ENCODE measurements at places on chromosomes 16 and 17.

DNA sequence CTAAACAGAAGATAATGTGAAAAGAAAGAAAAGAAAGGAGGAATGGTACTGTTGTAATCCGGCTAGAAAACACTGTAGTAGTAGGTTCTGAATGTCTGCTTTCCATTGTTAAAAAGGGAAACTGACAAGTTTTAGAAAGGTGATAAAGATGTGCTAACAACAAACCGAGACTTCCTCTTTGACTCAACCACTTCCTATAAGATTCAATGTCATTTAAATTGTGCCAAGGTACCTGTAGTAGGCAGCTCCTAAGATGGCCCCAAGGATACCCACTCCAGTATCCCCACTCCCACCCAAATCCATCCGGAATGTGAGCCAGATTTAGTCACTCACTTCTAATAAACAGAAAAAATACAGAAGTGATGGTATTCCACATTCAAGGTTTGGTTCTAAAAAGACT is 31.2 kb downstream of the XYLT1 start:
- H3K27me3 ChIP-seq: no peaks in the 10 kb centered on the region
- no peaks in the 10 kb centered on the region for H3K36me3 ChIP-seq
- no peak overlapping the region for H3K27ac ChIP-seq

DNA sequence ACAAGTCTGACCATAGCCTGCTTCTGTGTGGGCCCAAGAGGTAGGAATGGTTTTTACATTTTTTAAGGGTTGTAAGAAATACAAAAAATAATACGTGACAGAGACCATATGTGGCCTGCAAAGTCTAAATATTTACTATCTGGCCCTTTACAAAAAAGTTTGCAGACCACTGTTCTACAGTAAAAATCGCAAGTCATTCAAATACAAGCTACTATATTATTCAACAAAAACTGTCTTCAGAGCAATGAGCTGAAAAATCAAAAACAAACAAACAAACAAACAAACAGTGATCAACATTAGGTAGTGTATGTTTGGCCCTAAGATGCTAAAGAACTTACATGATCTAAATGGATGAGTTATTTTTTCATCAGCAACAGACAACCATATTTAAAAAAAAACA is 32.5 kb downstream of the IKZF3 start:
- no peak for DNase-seq
- H3K36me3 ChIP-seq: no peaks in the 10 kb centered on the region
- no peaks in the 10 kb centered on the region for H3K4me1 ChIP-seq
- H3K27me3 ChIP-seq: 0 out of 2 replicates have a peak, but pooled peaks cover 5% of the 10 kb centered on the region
- no peak overlapping the region for H3K4me3 ChIP-seq

DNA sequence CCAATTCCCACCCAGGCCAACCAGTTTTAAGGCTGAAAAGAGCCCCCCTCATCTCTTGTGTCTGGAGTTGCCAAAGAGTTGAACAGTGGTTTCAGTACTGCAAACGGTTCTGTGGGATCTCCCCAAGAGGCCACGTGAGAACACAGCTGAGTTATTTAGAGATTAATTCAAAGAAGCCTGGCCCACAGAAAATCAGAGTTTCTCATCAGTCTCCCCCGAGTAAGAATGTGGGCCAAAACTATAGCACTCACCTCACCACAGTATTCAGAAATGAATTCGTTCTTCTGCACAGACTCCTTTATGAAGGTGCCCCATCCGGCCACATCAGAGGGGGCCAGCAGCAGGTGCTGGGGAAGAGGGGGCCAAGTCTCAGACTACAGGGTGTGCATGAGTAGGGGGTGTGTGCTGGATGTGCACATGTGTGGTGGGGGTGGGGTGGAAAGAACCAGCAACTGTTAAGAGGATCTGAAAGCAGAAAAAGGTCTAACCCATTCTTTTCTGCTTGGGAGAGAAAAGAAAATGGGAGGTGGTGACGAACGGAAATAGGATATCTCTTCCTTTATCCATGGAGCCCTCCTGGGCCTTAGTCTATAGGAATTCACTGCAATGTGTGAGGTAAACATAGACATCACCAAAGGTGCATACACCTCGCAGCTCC is 22.6 kb downstream of the CNTNAP1 start:
- DNase-seq: no peak
- H3K4me1 ChIP-seq: no peaks in the 10 kb centered on the region

GRCh38 chr16:10514369-10515055 is 65.9 kb downstream of the EMP2 start:
- H3K27ac ChIP-seq: no peak overlapping the region
- no peaks in the 10 kb centered on the region for H3K27me3 ChIP-seq
- H3K36me3 ChIP-seq: no peaks in the 10 kb centered on the region
- H3K4me1 ChIP-seq: no peaks in the 10 kb centered on the region
- no peak overlapping the region for H3K4me3 ChIP-seq
- DNase-seq: peak; percentile 67

DNA sequence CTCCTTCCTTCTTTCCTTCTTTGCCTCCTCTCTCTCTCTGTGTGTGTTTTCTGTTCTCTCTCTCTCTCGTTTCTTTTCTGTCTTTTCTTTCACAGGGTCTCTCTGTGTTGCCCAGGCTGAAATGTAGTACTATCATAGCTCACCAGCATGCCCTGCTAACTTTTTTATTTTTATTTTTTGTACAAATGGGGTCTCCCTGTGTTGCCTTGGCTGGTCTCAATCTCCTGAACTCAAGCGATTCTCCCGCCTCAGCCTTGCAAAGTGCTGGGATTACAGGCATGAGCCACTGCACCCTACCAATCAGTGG is 1.5 kb downstream of the SLC5A11 start:
- no peaks in the 10 kb centered on the region for H3K27me3 ChIP-seq
- H3K4me3 ChIP-seq: no peak overlapping the region
- H3K4me1 ChIP-seq: peaks cover 7% of the 10 kb centered on the region
- H3K27ac ChIP-seq: no peak overlapping the region
- H3K36me3 ChIP-seq: no peaks in the 10 kb centered on the region
